Stomach (tissue), 19 donors: ENCODE measurements at places on chromosomes 7 and 10. TPM values are rescaled to one million over a fixed set of nuclear protein-coding genes. Genes with fewer than 3 reads are reported as not detected.

GPR37 gene
- total RNA-seq: 9.2 TPM

- peak; percentile 59 for DNase-seq
- H3K27me3 ChIP-seq: no peaks in the 10 kb centered on the region
- H3K4me3 ChIP-seq: no peak overlapping the region
- peak overlapping the region; percentile 73 for H3K27ac ChIP-seq
- H3K36me3 ChIP-seq: no peaks in the 10 kb centered on the region
- peaks cover 27% of the 10 kb centered on the region for H3K4me1 ChIP-seq
These were observed 21.7 kb upstream of the PFKP start for GRCh38 chr10:3045471-3046209.

TWIST1 gene
- total RNA-seq: not detected

DNA sequence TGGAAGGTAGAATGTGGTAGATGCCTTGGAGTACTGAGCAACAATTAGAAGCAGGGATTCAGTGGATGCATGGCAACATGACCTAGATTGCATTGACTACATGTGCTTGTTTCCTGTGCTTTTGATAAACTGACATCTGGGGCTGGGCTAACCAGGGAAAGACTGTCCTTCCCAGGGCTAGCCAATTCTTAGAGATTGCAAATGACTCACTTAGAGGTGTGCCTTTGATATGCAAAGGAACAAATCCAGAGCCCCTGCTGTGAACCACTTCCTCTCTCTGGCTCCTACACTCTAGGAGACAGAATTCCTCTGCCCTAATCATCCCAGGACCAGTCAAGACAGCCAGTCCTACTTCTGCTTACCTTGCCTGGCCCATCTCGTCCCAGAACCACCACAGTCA, 651.5 kb downstream of the LRMDA start:
- H3K36me3 ChIP-seq: no peaks in the 10 kb centered on the region
- H3K4me3 ChIP-seq: no peak overlapping the region
- no peaks in the 10 kb centered on the region for H3K27me3 ChIP-seq
- no peak for DNase-seq

DNA sequence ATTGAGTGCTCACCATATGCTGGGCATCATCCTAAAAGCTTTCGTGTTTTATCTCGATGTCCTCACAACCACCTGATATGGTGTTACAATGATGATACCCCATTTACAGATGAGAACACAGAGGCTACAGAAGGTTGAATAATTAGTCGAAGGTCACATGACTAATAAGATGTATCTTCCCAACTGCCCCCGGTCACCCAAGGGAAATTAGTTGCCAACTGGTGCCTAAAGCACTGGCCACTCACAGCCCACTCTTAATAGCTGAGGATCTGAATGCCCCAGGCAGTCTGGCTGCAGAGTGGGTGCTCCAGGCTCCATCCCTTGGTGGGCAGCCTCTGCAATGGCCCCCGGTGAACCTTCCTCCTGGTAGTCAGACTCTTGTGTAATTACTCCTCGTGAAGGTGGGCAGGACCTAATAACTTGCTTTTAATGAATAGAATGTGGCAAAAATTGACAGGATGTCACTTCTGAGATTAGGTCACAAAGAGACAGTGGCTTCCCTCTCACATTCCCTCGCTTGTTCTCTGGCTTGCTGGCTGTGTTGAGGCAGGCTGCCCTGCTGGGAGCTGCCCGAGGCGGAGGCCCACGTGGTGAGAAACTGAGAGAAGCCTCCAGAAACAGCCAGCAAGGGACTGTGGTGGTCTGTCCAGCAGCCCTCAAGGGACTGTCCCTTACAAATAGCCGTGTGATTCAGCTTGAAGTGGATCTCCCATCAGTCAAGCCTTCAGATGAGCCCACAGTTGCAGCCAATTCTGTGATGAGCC, 109.4 kb downstream of the ARHGAP22 start:
- H3K27ac ChIP-seq: no peak overlapping the region
- peaks cover 10% of the 10 kb centered on the region for H3K4me1 ChIP-seq
- H3K4me3 ChIP-seq: no peak overlapping the region
- no peaks in the 10 kb centered on the region for H3K27me3 ChIP-seq
- H3K36me3 ChIP-seq: no peaks in the 10 kb centered on the region
- DNase-seq: peak; percentile 9

GRCh38 chr10:13885238-13885990, 298.6 kb downstream of the PRPF18 start:
- H3K36me3 ChIP-seq: no peaks in the 10 kb centered on the region
- no peak overlapping the region for H3K27ac ChIP-seq
- peaks cover 10% of the 10 kb centered on the region for H3K4me1 ChIP-seq
- H3K27me3 ChIP-seq: no peaks in the 10 kb centered on the region
- no peak overlapping the region for H3K4me3 ChIP-seq
- DNase-seq: peak; percentile 60

DNA sequence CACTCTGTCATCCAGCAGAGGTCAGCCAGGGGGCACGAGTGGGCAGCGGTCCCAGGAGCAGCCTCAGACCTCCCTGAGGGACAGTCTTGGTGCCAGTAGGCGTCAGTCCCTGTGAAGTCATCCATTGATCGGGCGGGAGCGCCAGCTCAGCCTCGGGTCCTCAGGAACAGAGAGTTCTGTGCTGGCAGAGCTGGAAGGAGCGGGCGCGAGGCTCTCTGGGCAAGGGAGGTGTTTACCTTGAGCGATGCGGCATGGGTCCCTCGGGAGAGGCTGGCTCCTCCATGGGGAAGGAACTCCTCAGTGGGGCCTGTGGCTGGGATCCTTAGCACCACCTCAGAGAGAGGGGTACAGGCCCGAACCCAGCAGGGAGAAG, 101.1 kb upstream of the PPIF start:
- H3K4me1 ChIP-seq: peaks cover 82% of the 10 kb centered on the region
- H3K27ac ChIP-seq: peak overlapping the region; percentile 83
- H3K4me3 ChIP-seq: no peak overlapping the region
- DNase-seq: no peak
- H3K36me3 ChIP-seq: no peaks in the 10 kb centered on the region

DNA sequence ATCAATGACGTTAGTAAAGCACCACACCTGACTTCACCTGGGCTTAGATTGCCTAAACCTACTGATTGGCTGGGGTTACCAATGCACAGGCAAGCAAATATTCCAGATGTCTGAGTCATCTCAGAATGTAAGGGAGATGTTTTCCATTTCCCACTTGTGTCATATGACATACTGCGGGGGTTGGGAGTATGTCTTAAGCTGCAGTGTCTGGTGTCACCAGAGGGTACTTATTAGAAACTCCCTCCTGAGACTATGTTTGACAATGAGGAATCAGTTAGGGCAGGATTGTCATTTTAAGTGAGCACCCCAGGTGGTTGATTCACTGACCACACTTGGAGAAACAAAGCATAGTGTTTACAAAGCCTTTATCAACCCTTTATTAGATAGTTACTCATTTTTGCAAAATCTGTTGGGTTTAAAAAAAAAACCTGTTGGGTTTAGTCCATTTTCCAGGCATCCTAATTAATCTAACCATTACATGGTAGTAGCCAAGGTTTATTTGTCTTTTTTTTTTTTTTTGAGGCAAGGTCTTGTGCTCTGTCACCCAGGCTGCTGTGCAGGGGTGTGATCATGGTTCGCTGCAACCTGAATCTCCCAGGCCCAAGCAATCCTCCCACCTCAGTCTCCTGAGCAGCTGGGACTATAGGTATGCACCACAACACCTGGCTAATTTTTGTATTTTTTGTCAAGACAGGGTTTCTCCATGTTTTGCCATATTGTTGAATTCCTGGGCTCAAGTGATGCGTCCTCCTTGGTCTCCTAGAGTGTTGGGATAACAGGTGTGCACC, 72.5 kb downstream of the CDK6 start:
- DNase-seq: peak; percentile 58
- H3K36me3 ChIP-seq: no peaks in the 10 kb centered on the region
- H3K27ac ChIP-seq: no peak overlapping the region
- no peaks in the 10 kb centered on the region for H3K4me1 ChIP-seq
- H3K27me3 ChIP-seq: no peaks in the 10 kb centered on the region

DNA sequence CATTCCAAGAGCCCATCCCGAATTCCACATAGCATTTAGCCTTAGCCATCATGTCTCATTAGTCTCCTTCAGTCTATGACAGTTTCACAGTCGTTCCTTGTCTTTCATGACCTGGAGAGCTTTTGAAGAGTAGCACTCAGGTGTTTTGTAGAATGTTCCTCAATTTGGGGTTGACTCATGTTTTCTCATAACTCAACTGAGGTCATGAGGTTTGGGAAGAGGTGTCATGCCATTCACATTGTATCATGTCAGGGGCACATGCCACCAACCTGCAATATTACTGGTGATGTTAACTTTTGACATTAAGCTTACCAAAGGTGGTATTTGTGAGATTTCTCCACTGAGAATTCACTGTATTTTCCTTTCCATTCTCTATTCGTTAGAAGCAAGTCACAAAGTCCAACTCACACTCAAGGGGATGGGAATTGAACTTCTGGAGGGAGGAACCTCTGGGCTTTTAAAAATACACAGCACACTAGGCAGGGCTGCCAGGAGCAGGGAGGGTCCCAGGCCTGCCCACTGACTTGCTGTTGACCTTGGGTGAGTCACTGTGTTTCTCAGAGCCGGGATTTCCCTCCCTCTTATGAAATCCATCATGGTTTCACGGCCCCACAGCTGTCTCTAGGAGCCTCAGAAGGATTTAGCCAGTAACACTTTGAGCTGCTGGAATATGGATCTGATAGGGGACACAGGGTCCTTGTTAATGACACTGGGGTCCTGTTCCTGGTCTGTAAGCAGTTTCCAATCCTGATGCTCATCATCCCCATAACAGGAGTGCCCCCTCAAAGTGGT, 74.4 kb upstream of the TCF7L2 start:
- no peaks in the 10 kb centered on the region for H3K4me1 ChIP-seq
- H3K4me3 ChIP-seq: no peak overlapping the region
- peak; percentile 55 for DNase-seq
- no peaks in the 10 kb centered on the region for H3K36me3 ChIP-seq
- no peak overlapping the region for H3K27ac ChIP-seq
- H3K27me3 ChIP-seq: no peaks in the 10 kb centered on the region

ZNF488 gene
- 0.55 TPM for total RNA-seq

- no peak overlapping the region for H3K4me3 ChIP-seq
- peak overlapping the region; percentile 66 for H3K27ac ChIP-seq
- peaks cover 2% of the 10 kb centered on the region for H3K36me3 ChIP-seq
- H3K27me3 ChIP-seq: no peaks in the 10 kb centered on the region
- no peak for DNase-seq
- peaks cover 68% of the 10 kb centered on the region for H3K4me1 ChIP-seq
These were observed 116.0 kb downstream of the ARID5B start for GRCh38 chr10:62017491-62017870.

GRCh38 chr10:38093816-38094157, 350 bp upstream of the ZNF37A start:
- H3K4me3 ChIP-seq: peak overlapping the region; percentile 79
- DNase-seq: no peak
- peak overlapping the region; percentile 90 for H3K27ac ChIP-seq

DNA sequence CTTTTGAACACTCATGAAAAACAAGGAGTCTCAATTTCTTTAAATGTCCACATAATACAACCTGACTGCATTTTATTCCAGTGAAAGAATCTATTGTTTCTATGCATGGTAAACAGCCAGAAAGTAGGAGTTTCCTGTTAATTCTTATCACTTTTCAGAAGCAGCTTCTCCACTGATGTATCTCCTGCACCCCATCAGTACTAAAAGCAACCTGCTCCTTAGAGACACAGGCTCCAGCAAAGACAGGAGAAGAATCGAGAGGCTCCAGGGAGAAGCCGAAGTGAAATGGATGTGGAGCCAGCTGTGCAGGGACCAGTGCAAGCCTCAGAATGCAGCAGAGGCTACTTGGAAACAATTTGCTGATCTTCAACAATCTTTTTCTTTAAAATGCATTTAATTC, 16.4 kb upstream of the C10orf120 start:
- H3K27ac ChIP-seq: no peak overlapping the region
- H3K27me3 ChIP-seq: peaks cover 18% of the 10 kb centered on the region
- H3K36me3 ChIP-seq: no peaks in the 10 kb centered on the region
- DNase-seq: no peak

DNA sequence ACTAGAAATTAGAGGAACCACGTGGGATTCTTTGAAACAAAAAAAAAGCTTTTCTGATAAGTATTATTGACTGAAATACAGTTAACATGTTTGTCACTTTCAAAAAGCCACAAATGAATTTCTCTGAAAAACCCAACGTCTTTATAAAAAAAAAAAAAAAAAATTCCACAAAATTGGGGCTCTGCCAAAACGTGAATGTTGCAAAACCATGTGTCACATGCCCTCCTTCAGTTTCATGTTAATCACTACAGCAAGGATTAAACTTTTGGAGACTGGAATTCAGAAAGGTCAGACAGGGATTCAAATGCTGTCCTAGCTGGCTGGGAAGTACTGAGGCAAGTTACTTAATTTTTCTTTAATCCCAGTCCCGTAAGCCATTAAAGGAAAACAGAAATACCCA, 278.0 kb upstream of the KLF14 start:
- no peak overlapping the region for H3K27ac ChIP-seq
- peak; percentile 40 for DNase-seq
- no peak overlapping the region for H3K4me3 ChIP-seq

DNA sequence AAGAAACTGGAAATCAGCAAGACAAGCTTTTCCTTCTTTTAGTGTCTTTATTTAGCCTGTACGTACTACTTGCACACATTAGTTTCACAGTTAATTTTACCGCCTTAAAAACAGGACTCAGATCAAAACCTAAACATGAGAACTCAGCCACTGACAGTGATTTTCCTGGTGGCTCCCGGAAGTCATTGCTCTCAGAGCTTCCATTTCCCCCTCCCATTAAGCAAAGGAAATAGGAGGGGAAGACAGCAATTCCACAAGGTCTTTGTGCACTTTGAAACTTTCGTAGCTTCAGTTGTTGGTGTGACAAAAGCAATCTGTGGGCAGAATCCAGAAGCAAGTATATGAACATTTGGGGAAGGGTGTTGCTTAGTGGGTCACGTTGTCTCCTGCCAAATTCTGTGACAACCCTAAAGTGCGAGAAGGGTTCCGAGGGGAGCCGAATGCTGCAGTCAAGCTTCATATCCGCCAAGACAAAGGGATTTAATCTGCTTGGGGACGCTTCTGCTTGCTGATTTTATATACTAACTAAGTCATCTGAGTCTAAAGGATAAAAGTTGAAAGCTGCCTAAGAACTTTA, 30.4 kb downstream of the FAM53B start:
- no peak overlapping the region for H3K4me3 ChIP-seq
- H3K27ac ChIP-seq: no peak overlapping the region
- DNase-seq: no peak
- peaks cover 30% of the 10 kb centered on the region for H3K4me1 ChIP-seq
- no peaks in the 10 kb centered on the region for H3K36me3 ChIP-seq

DNA sequence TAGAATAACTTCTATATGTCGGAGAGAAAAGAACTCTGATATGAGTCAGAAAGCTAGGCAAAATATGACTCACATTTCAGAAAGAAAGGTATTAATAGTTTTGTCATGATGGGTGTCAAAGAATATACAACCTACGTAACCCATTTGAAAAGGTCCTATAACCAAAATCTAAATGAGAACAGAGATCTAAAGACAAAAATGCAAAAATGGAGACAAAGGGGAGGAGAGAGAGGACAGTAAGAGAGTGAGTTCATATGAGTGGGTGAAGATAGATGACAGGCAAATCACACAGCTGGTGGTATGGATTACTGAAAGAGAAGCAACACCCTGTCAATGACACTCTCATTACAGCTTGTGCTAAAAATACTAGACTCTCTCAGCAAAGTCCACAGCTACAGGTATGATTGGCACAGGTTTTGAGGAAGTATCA, 25.6 kb downstream of the ANKMY2 start:
- no peaks in the 10 kb centered on the region for H3K27me3 ChIP-seq
- peaks cover 12% of the 10 kb centered on the region for H3K36me3 ChIP-seq
- no peak overlapping the region for H3K27ac ChIP-seq
- no peak for DNase-seq
- peaks cover 4% of the 10 kb centered on the region for H3K4me1 ChIP-seq
